Stimulated activated CD4-positive, alpha-beta T cell treated with anti-CD3 and anti-CD28 coated beads, TNF-alpha, amount 100 ng/mL, for 4 hours (primary cell): ENCODE measurements at places on chromosomes 12 and 14.

DNA sequence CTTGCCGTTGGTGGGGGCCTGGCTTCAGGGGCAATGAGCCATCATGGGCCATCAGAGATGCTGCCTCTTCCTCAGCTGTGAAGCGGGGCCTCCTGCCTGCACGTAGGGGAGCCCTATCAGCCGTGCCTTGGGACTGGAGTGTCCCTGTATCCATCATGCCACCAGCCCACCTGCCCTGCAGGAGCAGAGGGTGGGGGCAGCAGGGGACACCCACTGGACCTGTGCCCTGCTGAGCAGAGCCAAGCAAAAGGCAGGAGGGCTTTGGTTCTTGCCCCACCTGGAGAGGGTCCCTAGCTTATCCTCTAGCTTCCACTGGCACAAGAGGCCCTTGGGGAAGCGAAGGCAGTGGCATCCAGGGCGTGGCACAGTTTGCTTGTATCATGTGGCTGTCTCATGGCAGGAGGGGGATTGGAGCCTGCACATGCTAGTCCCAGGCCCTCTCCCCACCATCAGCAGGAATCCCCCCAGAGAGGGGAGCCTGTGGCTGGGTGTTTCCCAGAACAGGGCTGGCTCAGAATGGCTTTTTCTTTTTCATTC is 10.1 kb downstream of the ADSS1 start:
- no peak for DNase-seq

DNA sequence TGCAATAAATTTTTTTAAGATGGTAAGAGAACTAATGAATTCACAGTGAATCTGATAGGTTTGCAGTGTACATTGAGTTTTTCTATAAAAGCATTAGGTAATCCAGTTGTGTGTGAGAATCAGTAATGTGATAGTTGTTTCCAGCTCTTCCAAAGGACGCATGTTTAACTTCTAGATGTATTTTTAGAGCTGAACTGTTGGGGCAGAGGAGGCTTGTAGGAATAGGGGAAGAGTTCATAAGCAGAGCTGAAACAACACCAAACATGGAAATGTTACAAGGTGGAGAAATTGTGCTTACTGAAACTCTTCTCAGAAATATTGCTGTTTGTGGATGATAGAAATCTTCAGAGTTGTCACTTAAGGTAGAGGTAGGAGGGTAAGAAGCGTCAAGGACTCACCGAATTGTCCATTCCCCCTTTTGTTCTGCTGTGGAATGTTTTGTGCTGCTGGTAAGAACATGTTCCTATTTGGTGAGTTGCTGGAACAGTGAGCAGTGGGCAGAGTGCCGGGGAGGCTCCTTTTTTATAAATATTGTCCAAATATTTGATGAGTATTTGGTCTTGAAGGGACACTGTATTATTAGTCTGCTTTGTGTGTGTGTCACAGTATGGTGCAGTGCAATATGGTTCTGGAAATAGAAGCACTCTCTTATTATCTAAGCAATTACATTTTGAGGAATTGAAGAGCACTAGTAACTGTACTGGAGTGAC is 76.7 kb downstream of the ANO6 start:
- DNase-seq: no peak

DNA sequence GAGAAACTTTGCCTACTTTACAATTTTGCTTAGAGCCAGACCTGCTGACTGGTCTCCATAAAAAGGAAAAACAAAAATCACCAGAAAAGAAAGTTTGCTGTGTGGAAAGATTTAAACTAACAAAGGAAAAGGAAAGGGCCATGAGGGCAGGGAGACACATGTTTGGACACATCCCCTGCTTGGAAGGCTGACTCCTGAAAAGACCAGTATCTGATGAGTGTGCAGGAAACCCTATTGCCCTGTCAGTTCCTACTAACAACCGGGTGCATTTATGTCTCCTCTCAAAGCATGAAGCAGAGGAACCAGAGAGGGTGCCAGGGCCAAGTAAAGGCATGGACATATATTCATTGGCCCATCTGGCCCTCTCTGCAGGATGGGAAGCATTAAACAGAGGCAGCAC is 7.0 kb upstream of the STAB2 start:
- no peak for DNase-seq

DNA sequence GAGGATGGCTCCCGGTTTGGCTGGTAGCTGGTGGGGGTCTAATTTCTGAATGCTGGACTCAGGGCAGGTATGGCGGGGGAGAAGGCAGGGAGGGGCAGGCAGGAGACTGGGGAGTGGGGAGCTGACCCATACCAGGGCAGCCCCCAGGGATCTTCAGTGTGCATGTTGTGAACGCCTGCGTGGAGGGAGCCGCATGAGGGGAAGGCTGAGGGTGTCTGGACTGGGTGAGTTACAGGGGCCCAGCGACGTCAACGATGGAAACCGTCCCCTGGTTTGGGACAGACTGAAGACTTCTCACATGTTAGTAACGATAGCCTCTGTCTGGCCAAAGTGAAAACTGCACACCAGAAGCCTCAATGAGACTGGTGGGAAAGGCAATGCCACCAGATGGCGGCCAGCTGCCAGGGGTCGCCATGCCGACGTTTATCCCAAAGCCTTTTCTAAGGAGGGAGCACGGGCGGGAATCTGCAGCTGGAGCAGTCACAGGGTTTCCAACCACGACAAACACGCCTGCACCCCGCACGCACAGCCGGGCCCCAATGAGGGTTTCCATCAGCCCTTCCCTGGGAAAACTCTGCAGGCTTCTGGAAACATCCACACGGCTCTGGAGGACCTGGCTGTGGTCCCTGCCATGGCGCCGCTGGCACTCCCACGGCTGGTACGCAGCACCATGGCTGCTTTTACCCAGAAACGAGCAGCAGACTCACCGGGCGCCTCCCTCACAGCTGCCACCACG is 14.0 kb downstream of the PGAM5 start:
- DNase-seq: no peak

GRCh38 chr14:20690848-20691640 is 2.5 kb downstream of the ANG start:
- no peak for DNase-seq

DNA sequence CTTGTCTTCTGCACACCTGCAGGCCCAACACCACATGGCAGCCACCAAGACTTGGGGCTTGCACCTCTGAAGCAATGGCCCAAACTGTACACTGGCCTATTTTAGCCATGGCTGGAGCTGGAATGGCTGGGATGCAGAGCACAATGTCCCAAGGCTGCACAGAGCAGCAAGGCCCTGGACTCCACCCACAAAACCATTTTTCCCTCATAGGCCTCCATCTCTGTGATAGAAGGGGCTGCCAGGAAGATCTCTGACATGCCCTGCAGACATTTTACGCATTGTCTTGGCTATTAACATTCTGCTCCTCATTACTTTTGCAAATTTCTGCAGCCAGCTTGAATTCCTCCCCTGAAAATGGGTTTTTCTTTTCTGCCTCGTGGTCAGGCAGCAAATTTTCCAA is 22.1 kb downstream of the ATXN7L3B start:
- DNase-seq: no peak

DNA sequence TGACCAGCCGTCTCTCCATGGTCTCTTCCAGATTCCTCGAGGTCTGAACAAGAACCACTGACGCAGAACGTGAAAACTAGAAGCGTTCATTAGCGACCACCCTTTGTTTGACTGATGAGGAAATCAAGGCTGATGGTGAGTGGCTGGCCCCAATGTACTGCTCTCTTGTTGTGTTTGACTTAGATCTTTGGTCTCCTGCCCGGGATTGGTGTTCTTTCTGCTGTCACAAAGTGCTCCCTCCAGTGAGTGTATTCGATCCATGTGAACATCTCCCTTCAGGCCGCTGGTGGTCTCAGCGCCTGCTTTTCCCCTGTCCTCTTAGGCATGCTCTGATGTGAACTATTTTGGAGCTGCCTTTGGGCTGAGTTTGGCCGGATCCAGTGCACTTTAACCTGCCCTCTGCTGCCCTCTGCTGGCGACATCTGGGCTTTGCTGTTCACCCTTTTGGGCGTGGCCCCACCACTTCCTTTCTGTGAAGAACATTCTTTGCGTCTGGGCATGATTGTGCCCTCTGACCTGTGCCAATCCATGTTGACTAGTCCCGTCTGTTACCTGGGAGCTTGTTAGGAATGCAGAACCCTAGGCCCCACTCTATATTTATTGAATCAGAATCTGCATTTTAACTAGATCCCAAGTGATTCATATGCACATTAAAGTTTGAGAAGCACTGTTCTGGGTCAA is 279.1 kb downstream of the TTC6 start:
- DNase-seq: peak; percentile 39

DNA sequence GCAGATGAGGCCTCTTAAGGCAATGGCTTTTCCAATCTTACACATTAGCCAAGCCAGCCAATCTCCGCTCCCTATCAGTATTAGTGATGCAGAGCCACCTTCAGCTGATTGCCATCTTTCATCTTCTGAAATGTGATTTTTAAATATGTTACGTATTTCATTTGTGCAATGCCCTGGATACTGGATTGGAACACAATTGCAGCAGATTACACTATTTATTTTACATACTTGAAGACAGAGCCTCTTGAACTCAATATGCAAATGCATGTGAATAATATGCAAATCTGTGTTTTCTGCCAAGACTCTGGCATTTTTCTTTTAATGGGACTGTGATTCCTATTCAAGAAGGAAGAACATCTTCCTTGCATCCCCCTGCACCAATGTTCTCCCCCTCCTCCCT is 90.5 kb downstream of the GRIN2B start:
- DNase-seq: no peak

- no peak for DNase-seq
These were observed 19.7 kb downstream of the SPTB start for GRCh38 chr14:64860039-64860438.

DNA sequence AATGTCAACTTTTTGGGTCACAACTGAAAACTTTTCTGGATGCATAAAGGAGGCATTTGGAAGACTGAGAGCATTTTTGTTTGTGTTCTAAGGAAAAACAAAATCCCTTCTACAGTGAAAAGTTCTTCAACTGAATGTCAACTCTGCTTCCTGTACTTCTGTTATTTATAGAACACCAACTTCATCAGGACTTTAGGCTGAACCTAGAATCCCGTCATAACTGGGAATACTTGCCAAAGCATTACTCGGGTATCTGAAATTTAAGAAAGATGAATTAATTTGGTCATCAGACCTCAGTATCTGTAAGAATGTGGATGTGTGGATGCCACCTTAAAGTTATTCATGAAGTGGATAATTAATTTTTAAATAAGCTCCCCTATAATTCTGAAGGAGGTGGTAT is 73.2 kb downstream of the FERMT2 start:
- no peak for DNase-seq

- no peak for DNase-seq
These were observed 1.6 kb upstream of the ARID4A start for GRCh38 chr14:58296726-58297125.

- DNase-seq: no peak
These were observed 83.9 kb downstream of the HMGA2 start for GRCh38 chr12:65908147-65908546.

- DNase-seq: peak; percentile 59
These were observed 494 bp downstream of the GCH1 start for GRCh38 chr14:54902143-54902520.

GRCh38 chr12:131159660-131160059 is 206.0 kb downstream of the ADGRD1 start:
- no peak for DNase-seq

DNA sequence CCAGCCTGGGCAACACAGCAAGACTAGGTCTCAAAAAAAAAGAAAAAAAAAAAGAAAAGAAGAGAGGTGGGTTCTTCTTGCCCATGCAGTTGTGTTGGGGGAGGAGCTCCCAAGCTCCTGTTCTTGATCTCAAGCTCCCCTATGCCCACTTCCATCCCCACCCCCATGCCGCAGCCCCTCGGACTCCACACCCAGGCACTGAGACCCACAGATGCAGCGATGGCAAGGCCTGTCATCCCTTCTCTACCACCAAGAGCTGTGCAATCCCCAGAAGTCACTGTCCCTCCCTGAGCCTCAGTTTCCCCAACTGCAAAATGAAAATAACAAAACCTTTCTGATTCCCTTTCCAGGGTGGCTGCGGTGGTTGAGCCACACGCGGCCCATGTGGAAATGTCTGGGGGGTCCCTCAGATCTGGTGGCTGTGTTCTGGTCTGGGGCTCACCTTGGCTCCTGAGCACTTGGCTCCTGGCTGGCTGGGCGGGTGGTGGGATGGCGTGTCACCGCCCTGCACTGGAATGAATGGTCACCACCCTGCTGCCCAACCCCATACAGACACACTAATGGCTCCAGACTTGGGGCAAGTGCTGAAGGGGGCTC is 22.6 kb upstream of the KIF26A start:
- no peak for DNase-seq

DNA sequence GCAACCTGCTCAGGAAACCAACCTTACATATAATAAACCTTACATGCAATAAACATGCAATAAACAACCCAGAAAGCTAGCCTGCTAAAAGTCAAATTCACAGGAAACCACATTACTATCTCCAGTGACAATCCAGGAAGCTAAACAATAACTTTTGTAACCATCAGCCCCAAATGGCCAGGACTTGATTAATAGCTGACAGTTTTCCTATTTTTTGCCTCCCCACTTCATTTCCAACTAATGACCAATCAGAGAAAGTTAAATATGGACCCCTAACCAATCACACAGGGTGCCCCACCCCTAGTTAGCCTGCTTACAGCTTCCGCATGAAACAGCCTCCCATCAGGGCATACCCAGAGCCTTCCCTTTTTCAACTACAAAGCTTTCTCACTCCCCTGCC is 152.2 kb upstream of the LMNTD1 start:
- DNase-seq: no peak

GRCh38 chr12:33006106-33006505 is 109.5 kb upstream of the PKP2 start:
- DNase-seq: no peak

- no peak for DNase-seq
These were observed 113.2 kb downstream of the DPF3 start for GRCh38 chr14:72780751-72781150.

DNA sequence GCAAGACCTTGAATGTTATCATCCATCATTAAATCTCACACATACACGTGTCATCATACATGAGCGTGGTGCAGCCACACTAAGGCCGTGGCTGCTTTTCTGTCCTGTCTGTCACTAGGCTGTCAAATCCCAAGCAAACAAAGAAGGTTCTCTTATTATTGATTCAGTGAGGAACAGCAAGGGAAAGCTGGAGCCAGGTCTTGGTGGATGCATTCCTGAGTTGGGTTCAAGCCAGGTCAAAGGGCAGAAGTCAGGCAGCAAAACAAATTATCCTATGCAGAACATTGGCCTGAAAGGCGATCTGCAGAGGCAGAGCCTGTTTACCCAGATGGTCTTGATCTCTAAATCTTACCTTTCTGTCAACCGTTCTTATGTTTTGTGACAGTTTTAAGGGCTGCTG is 252.3 kb downstream of the NEDD1 start:
- no peak for DNase-seq

- DNase-seq: no peak
These were observed 1162.1 kb upstream of the USP15 start for GRCh38 chr12:61098031-61098580.

DNA sequence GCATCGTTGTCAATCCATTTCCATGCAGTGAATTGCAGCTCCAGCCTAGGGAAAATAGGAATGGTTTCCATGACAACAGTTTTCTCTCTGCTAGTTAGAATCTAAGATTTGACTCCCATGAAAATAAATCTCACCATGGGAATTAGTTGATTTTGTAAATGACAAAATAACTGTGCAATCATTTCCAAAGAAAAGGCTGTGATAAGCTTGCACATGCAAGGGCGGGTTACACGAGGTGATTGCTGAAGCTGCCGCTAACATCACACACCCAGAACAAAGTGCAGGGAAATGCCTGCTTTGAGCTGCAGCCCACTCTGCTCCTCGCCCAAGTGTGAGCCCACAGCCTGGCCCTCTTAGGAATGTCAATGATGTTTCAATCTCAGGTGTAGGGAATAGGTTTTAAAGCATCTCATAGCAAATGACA is 53.8 kb downstream of the TRIM9 start:
- DNase-seq: no peak
